ENCODE measurements at places on chromosomes 7 and 10. TPM values are rescaled to one million over a fixed set of nuclear protein-coding genes. Genes with fewer than 3 reads are reported as not detected.

DNA sequence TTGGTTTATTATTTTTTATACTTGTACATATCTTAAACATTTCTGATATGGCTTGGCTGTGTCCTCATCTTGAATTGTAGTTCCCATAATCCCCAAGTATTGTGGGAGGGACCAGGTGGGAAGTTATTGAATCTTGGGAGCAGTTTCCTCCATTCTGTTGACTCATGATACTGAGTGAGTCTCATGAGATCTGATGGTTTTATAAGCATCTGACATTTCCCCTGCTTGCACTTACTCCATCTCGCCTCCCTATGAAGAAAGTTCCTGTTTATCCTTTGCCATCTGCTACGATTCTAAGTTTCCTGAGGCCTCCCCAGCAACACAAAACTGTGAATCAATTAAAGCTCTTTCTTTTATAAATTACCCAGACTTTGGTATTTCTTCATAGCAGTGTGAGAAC lies 207.7 kb downstream of the TPK1 start:
- no peak for DNase-seq

GRCh38 chr7:127557803-127558202 lies 27.6 kb downstream of the GCC1 start:
- no peak for DNase-seq

DNA sequence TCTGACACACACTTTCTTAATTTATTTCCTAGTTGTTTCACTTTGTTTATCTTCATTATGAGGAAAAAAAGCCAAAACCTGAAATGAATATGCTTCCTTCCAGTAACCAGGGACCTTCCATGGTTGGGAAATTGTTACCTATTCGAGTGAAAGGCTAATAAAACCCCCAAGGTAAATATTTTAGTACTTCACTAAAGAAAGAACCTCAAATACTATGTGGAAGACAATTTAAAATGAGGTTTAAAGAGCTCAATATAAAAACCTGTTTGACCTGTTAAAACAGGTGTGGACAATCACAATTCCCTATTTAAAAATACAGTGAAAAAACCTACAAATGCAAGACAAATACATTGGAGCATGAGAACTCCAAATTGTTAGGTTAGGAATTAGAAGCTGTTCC lies 192.6 kb downstream of the CFTR start:
- no peak for DNase-seq

DNA sequence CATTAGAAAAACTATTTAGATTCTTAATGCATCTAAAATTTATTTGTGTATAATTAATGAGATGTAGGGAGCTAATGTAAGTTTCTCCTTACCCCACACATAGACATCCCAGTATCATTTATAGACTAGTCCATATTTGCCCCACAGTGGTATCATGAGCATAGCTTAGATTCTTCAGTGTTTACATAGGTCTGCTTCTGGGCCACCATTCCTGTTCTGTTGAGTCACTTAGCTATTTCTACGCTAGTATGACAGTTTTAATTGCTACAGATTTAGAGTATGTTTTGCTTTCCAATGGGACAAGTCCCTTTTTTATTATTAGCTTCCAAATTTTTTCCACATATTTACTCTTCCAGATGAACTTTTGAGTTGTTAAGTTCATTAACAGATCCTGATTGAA lies 69.4 kb downstream of the MCMBP start:
- no peak for DNase-seq

- DNase-seq: no peak
Observed at GRCh38 chr7:36103837-36104561, 49.1 kb upstream of the EEPD1 start.

GRCh38 chr7:80632819-80633218 lies 5.6 kb upstream of the CD36 start:
- DNase-seq: no peak

The NUTM2E gene
- total RNA-seq: not detected

The GPR85 gene
- total RNA-seq: 0.70 TPM
